NCI-H446 (cell line): ENCODE measurements at places on chromosomes 7 and 10.

DNA sequence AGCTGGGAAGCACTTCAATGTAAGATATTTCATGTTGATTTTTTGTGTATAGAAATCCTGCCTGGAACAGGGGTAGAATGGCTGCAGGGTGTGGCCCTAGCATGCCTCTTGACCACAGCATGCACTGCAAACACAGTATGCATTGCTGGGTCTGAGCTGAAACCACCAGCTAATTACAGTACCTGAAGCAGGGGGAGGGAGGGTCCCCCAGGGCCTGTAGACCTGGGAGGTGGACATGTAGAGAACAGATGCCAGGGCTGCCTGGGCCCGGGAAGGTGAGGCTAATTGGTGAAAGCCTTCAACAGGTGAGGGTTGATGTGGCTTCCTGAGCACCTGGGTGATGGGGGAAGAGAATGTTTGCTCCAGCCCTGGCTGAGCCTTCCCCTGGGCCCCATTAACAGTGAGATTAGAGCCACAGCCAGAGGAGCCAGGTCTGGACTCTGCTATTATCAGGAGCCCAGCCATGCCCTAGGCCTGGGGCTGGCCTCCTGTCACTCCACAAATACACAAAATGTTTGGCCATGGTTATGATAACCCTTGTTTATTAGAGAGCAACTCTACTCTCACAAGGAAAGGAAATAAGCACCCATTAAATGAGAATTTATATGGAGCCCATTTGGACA is 83.3 kb downstream of the PLXNA4 start:
- DNase-seq = no peak

GRCh38 chr10:70673929-70674559 is 1.7 kb downstream of the ADAMTS14 start:
- no peak for DNase-seq

DNA sequence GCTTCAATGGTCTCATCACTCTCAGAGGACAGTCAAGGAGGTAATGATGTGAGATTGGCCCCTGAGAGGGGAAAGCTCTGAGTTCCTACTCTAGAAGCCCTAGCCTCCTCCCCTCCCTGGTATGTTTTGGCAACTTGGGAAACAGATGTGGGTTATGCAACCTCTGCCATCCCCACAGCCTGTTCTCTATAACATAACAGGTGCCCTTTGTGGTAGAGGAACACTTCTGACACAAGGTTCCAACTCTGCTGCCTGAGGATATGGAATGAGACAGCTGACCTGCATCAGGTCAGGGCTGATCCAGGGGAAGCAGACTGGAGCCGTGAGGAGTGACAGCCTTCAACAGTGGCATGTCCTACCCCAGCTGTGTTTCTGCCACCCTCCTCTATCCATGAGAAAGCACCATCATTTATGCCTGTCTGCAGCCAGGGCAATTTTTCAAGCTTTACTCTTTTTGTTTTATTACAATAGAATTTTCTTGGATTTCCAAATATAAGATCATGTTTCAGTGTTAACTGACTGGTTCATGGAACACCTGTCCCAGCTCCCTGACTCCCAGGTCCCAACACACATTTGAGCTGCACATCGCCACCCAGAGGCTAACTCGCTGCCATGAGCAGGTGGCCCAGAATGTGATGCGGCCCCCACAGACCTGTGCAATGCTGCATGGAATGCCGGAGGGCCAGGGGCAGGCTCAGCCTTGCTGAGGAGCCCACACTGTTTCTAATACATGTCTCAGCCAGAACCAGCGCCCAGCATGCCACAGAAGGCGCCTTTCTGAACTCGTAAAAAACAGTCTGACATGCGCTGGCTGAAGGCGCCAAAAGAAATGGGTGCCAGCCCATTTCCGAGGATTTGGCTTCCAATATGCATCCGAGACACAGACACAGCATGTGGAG is 124.8 kb upstream of the CHST15 start:
- no peak for DNase-seq

- DNase-seq = no peak
These were observed 132.5 kb upstream of the EFCAB10 start for GRCh38 chr7:105713488-105714465.

DNA sequence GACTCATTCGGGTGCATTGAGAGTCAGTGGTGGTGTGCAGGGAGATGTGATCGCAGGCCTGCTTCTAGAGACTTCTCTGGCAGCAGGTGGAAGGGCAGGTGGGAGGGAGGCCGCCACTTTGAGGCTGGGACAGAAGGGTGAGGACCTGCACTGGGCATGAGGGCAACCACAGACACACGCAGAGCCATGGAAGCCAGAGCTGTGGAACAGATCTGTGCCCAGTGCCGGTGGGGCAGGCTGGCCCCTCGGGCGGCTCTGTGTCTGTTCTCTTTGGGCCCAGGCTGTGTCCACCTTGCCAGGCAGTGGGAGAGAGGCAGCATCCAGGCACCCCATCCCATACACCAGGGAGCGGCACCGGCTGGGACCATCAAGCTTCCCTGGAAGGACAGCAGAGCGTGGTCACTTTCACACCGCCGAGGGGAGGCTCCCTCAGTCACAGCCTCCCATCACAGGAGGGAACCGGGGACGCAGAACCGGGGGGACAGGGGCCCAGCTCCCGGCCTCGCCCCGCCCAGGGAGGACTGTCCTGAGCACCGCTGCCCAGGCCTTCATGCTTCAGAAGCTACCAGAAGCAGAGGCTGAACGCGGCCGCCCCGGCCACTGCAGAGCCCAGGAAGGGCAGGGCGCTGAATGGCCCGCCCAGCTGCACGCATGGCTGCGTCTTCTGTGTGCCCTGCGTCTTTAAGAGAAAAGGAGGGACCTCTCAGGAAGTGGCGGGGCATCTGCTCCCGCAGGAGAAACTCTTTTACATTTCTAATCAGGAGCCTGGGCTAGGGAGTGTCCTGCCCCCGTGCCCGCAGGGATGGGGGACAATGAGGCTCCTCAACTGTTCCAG is 32.1 kb downstream of the EN2 start:
- DNase-seq = no peak
